ENCODE measurements at places on chromosomes 6 and 20.

GRCh38 chr6:141095308-141095707 lies 1037.4 kb upstream of the GJE1 start:
- no peak for DNase-seq

- DNase-seq: no peak
These were observed 690.5 kb downstream of the FRK start for GRCh38 chr6:115370202-115370601.

DNA sequence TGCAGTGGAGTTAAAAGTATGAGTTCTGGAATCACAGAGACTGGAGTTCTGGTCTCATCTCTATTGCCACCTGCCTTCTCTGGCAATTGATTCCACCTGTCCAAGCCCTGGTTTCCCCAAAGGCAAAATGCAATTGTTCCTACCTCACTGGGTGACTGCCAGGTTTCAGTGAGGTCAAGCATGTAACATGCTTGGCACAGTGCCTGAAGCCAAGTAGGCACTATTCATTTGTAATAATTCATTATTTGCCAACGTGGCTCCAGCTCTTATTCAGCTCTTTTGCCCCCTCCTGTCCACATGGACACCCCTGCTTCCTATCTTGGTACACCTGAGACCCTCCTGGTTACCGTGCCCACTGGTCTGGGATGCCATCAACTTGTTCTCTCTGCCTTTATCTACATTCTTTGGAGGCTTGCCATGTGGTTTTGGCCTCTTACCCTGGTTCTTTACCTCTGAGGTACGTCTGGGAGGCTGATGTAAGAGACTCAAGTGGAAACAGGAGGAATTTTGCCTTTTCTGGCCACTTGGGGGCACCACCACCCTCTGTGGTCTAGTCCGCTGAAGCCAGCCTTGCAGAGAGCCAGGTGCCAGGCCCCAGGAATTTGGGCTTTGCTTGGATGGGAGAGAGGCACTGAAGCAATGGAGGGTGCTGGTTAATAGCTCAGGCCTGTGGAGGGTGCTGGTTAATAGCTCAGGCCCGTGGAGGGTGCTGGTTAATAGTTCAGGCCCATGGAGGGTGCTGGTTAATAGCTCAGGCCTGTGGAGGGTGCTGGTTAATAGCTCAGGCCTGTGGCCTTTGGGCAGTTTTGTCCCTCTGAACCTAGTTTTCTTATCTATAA lies 1.7 kb downstream of the KCNK15 start:
- no peak for DNase-seq

GRCh38 chr6:151885234-151885633 lies 77.8 kb downstream of the ESR1 start:
- DNase-seq: no peak

DNA sequence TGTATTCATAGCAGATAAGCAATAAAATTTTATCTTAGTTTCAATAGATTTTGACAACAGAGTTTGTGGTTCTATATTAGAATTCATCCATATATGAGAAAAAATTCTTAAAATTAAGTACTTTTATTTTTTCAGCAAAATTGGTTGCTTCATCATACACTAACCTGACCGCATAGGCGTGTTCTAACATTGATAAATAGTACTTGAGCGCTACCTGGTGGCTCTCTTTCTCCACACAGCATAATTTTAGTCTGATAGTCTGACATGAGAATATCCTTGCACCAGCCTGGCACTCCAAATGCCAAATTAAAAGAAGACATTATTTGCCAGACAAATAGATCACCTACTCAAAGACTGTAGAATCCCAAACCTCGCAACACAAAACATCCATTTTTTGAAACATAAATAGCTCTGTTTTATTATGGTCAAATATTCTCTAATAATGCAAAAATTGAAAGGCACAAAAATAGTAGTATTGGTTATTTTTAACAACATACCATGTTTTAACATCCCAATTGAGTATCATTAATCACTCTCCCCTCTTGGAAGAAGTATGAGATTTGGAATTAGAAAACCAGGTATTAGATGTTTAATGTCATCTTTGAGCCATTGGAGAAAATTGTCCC lies 33.0 kb upstream of the FILIP1 start:
- no peak for DNase-seq

- no peak for DNase-seq
These were observed 726.4 kb downstream of the TENT5A start for GRCh38 chr6:81026041-81026553.

DNA sequence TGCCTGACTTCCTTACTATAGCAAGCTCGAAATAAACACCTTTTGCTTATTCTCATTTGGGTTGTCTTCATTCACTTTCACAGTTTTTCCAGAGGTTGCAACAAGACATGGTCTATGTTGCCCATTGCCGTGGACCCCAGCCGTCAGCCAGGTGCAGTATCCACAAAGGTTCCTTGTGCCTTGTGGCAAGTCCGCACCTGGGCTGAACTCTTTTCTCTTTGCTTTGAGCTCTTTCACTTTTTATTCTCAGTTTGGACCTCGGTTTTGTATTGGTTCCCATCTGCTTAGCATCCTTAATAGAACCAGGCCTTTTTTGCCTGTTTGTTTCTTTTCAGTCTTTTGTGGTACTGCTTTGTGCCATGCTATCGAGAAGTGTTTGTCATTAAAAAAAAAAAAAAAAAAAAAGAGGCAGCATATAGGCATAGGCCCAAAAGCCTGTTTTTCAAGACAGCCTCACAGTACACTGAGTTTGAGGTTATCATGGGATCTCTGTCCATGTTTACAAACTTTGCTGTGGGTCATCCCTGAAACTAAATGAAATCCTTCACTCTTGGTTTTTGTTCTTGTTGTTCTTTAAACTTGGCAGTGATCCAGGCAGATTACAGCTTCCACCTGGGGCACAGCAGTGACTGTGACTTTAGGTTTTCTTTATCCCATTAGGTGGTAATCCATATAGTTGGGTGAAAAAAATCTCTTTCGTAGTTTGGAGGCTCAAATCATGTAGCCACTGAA lies 33.3 kb downstream of the GSTA3 start:
- no peak for DNase-seq

DNA sequence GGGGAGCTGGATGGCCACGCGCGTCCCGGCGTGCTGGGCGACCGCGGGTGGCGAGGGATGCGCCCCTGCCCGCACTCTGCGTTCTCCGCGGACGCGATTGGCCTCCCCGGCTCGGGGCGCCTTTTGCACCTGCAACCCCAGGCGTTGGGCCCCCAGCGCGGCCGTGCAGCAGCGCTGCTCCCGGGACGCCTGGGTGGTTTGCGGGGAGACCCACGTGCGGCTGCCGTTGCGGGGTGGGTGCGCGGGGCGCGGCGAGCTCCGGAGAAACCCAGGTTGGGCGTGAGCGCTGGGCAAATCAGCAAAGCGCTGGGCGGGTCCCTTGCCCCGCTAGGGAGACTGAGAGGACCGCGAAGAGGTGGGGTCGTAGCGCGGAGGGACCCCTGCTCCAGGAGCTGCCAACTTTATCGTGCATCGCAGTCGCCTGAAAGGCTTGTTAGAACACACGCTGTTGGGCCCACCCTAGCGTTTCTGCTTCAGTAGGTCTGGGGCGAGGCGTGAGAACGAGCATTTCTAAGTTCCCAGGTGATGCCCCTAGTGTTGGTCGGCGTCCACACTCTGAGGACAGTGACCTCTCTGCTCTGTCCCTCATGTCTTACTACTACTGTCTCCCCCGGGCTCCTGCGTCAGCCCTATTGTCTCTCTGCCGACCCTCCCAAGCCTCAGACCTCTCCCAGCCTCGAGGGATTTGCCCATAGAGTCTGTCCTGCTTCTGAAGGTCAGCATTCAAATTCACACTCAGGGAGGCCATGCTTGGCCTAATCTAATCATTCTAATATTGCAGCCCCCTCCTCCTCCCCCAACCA lies 538 bp upstream of the ZFP64 start:
- no peak for DNase-seq

- DNase-seq: no peak
These were observed 40.4 kb downstream of the FRMD1 start for GRCh38 chr6:168038576-168039140.

- DNase-seq: no peak
These were observed 265.6 kb upstream of the BTBD3 start for GRCh38 chr20:11652128-11652527.

DNA sequence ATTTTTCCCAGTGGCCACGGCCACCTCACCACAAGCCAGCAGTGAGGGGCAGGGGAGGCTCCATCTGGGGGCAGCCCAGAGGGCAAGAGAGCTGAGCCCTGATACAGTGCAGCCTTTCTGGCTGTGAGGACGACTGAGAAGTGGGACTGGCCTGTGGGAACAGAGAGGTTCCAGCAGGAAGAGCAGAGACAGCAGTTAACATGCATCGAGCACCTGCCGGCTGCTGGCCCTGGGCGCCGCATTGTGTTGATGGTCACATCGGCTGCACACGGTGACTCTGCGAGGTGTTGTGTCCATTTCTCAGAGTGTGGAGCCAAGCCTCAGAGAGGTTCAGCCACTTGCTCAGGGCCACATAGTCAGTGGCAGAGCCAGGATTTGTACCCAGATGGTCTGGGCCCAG lies 9.8 kb downstream of the FOXS1 start:
- DNase-seq: no peak

DNA sequence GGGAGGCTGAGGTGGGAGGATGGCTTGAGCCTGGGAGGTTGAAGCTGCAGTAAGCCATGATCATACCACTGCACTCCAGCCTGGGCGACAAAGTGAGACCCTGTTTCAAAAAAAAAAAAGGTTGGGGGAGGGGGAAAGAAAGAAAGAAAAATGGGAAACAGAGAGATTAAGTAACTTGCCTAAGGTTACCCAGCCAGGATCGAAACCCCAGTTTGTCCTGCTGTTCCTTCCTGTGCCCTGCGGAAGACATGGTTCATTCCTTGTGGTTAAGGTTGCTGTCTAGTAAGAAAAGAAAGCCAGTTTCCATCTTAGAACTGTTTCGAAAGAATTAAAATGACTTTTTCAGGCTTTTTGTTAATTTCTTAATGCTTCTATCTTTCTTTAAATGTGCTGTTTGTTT lies 29.8 kb downstream of the C6orf89 start:
- no peak for DNase-seq

DNA sequence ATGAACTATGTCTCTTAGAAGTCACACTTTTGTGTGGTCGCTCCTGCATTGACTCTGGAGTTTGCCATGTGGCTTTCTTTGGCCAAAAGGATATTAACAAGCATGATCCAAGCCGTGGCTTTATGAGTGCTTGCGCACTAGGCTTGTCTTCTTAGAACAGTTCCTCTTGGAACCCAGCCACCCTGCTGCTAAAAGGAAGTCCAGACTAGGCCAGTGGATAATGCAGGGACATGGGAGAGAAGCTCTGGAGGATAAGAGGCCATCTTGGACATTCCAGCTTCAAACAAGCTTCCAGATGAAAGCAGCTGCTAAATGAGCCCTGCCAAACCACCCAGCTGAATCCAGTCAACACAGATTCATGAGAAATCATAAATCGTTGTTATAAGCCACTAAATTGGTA lies 346.4 kb downstream of the CDC5L start:
- DNase-seq: no peak

GRCh38 chr6:168585441-168585840 lies 144.5 kb downstream of the SMOC2 start:
- no peak for DNase-seq

GRCh38 chr6:2086326-2086965 lies 159.0 kb downstream of the GMDS start:
- DNase-seq: no peak

DNA sequence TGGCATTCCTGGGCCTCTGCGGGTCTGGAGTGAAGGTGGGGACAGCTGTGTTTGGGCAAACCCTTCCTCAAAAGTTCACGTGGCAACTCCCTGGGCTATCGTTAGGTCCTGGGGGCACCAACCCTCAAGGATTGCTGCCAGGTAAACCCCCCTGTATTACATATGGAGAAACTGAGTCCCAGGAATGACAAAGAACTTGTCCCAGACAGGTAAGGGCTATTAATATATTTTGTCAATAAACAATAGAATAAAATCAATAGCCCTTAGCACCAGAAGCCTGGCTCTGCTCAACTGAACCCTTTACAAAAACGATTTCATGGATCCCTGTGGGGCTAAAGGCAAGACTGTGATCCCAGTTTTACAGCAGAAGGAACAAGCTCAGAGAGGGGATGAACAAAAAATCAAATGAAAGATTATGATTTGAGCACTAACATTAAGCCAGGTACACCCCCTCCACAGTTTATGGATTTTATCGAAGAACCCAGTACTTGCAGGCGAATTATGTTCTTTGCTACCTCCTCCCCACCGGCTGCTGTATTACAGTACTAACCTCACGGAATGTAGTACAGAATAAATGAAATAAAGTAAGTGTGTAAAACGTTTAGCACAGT lies 2.7 kb downstream of the ID1 start:
- DNase-seq: no peak

GRCh38 chr6:47334334-47334733 lies 24.6 kb upstream of the TNFRSF21 start:
- DNase-seq: no peak

DNA sequence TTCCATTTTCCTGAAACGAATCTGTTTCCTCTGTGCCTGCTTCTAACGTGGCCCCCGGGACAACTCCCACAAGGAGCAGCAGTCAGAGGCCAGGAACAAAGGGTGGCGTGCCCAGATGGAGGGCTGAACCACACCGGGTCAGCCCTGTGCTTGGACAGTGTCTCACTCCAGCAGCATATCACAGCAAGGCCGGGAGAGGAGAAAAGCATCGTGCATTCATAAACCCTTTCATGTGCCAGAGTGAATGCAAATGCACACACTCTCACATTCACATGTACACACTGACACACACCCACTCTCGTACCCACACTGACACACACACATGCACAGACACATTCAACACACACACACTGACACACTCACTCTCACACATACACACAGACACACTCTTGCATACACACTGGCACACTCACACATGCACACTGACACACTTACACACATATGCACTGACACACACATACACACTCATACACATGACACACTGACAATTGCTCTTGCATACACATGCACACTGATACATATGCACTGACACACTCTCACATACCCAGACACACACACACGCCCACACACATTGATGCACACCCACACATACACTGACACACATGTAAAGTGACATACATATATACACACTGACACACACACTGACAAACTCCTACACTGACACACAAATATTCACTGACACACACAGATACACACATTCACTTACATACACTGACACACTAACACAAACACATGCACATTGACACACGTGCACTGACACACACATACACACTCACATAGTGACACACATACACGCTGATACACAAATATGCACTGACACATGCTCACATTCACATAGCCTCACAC lies 237.0 kb downstream of the LRFN2 start:
- no peak for DNase-seq

GRCh38 chr6:141088171-141088570 lies 1044.6 kb upstream of the GJE1 start:
- no peak for DNase-seq

DNA sequence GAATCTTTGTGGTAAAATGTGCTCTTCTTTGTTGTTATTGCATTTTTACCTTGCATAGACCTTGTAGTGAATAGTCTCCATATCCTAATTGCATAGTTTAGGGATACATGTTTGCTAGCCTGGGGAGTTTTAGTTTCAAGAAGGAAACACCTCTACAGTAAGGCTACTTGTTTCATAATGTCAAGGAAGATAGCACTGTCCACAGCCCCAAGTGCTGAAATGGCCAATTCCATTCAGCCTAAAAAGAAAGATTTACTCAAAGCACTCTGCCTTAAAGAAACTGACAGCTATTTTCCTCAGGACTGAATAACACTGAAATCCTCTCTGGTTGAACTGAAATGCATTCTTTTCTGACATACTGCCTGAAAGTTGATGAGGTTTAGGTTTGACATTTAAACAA lies 2.6 kb downstream of the HCRTR2 start:
- no peak for DNase-seq

- no peak for DNase-seq
These were observed 116.8 kb downstream of the RNASET2 start for GRCh38 chr6:166839569-166839968.

GRCh38 chr6:140083375-140083774 lies 708.9 kb upstream of the CITED2 start:
- no peak for DNase-seq

- no peak for DNase-seq
These were observed 90.0 kb upstream of the MAFB start for GRCh38 chr20:40778894-40779496.

All from esophagus squamous epithelium (tissue), 5 donors.